ENCODE measurements at places on chromosomes 13 and 19. TPM values are rescaled to one million over a fixed set of nuclear protein-coding genes. Genes with fewer than 3 reads are reported as not detected.

GRCh38 chr13:51668580-51669195 is 84.4 kb downstream of the WDFY2 start:
- no peaks in the 10 kb centered on the region for H3K27me3 ChIP-seq
- no peak for DNase-seq
- no peaks in the 10 kb centered on the region for H3K4me1 ChIP-seq

DNA sequence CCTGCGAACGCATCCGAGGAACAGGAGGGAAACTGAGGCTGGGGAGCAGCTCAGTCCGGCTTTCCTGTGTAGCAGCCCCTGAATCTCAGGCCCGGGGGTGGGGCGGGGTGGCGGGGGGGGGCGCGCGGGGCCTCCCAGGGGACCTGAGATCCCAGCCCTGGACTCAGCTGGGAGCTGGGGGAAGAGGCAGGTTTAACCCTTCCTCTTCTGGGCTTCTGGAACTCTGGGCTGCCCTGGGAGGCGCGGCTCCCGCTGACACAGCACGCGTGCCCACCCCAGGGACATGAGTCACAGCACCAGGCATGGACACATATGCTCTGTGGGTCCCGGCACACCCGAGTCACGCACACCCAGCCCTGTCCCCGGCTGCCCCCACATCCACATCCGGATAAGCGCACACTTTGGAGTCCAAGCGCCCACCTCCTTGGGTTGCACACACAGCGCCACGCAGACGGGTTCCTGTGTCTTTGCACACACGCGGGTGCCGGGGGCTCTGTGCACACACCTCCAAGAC is 3.5 kb upstream of the CIRBP start:
- DNase-seq = peak; percentile 80
- H3K4me1 ChIP-seq = peaks cover 53% of the 10 kb centered on the region
- H3K27ac ChIP-seq = peak overlapping the region; percentile 98

Gene KLK3
- 2.4 TPM for total RNA-seq

Gene PALM
- 28.7 TPM for total RNA-seq

DNA sequence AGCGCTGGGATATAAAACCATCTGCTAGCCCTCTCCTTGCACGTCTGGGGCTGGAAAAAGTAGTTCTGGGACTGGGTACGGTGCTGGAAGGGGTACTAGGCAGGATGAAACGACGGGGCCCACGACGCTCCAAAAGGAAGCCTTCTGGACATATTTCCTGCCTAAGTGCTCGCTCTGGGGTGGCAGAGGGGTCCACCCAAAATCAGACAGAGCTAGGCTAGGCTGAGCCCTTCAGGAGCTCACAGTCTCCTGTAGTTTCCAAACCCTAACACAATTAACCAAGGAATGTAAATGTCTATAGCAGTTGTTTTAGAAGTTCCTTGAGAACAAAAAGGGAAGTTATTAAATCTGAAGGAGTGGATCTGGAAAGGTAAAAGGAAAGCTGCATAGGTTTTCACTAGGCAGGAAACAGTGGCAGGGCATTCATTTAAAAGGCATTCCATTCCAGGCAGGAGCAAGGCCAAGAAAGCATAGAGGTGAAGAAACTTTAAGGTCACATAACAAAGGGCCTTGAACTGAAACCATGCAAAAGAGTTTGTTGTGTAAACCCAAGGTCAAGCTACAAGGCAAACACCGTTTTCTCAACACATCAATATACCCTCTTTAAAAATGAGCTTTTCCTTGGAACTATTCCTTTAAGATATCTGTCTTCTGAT is 634 bp upstream of the DIAPH3 start:
- H3K27ac ChIP-seq = peak overlapping the region; percentile 86
- no peak for DNase-seq
- no peaks in the 10 kb centered on the region for H3K4me1 ChIP-seq
- no peaks in the 10 kb centered on the region for H3K27me3 ChIP-seq
- H3K4me3 ChIP-seq = peak overlapping the region; percentile 71

Gene LILRA1
- total RNA-seq = not detected

Gene CADM4
- 0.80 TPM for total RNA-seq

DNA sequence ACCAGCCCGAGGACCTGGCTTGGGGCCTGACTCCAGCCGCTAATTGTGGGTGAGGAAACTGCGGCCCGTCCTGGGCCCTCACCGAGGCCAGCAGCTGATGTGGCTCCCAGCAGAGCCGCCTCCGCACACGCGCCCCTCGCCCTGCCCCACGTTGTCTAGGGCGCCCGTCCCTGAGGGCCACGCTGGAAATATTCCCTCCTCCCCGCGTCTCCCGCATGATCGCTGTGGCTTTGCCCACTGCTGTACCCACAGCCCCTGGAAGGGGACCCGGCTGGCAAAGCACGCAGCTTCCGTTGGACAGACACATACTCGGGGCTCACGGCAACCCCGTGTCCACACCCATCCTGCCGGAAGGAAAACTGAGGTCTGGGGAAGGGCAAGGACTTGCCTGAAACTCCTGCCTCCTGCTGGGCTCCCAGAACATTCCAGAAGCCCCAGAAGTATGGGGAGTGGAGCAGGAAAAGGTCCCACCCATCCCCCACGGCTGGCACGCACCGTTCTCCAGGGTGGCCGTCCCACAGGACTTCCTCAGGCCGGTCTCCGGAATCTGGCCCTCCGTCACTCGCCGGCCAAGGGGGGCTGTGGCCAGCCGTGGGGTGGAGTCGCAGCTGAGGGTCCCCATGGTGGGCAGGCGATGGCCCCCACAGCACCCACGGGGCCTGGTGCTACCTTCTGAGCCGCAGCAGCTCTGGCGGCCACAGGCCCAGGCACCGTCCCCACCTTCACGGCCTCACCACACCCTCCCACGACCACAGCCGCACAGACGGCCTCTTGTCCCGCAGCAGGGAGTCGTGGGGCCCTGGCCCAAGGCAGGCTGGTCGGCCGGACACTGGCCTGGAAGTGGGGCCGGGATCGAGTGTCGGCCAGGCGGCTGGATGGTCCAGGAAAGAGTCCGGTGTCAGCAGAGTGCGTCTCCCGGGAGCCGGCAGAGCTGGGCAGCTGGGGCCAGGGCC is 13.6 kb upstream of the SHC2 start:
- H3K4me3 ChIP-seq = no peak overlapping the region
- no peak for DNase-seq
- no peaks in the 10 kb centered on the region for H3K4me1 ChIP-seq
- no peaks in the 10 kb centered on the region for H3K36me3 ChIP-seq

DNA sequence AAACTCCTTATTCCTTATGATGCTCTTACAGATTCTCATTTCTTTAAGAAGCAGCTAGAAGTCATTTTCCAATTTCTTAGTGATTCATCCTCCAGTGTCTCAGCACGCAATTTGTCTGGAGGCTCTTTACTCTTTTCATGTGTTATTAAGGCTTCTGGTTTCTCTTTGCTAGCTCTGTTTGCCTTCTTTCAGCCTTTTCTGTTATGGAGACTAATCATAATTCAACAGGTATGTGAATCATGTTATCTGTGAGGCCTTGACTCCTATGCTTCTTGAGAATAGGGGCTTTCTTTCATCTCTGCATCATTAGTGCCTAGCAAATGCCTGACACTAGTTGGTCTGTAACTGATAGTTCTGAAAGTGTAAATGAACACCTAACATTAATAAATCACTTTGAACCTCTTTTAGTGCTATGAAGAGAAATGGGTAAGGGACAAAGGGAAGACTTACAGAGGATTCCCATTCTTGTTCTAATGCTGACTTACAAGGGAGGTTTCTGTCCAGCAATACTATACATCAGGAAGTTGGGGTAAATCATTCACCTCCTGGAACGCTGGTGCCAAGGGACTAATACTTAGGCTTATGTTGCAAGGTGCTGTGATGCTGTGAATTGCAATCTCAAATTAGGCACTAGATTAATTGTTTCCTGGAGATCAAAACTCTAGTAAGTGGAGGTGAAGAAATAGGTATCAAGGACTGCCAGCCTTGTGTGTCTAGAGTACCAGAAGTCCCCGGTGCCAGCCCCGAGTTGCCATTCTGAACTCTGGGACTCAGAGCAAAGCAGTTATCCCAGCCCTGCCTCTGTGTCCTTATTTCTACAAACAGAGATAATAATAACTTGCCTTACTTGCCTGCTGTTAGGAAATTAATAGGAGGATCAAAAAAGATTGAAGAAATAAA is 265.6 kb downstream of the DCLK1 start:
- DNase-seq = no peak
- no peaks in the 10 kb centered on the region for H3K36me3 ChIP-seq
- no peak overlapping the region for H3K27ac ChIP-seq
- no peak overlapping the region for H3K4me3 ChIP-seq
- no peaks in the 10 kb centered on the region for H3K4me1 ChIP-seq

DNA sequence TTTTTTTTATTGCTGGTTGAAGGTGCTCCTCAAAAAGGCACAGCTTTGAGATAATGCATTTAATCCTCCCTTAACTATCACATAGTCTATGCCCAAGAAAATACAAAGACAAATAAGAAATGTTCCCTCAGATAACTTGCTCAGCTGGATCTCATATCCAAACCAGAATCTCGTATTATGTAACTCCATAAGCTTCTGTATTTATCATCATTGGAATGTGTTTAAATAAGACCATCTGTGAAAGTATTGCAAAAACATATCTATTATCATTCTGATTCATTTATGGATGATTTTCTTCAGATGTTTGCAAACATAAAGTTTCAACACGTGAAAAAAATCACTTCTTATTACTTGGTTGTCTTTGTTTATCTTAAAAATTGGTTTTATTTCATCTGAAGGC is 190.9 kb downstream of the IRS2 start:
- no peak overlapping the region for H3K27ac ChIP-seq
- H3K4me1 ChIP-seq = no peaks in the 10 kb centered on the region
- no peak overlapping the region for H3K4me3 ChIP-seq
- no peaks in the 10 kb centered on the region for H3K36me3 ChIP-seq
- no peaks in the 10 kb centered on the region for H3K27me3 ChIP-seq

- H3K4me1 ChIP-seq = no peaks in the 10 kb centered on the region
Measured at GRCh38 chr13:72104656-72105180, 237.7 kb upstream of the DACH1 start.

Gene MEIOSIN
- not detected for total RNA-seq

GRCh38 chr19:48344892-48345291 is 18.8 kb downstream of the TMEM143 start:
- no peak overlapping the region for H3K4me3 ChIP-seq
- no peaks in the 10 kb centered on the region for H3K4me1 ChIP-seq
- H3K27me3 ChIP-seq = no peaks in the 10 kb centered on the region
- H3K27ac ChIP-seq = no peak overlapping the region
- DNase-seq = no peak

Gene NLRP12
- not detected for total RNA-seq

GRCh38 chr19:55472463-55472862 is 4.0 kb upstream of the ZNF628 start:
- H3K27me3 ChIP-seq = no peaks in the 10 kb centered on the region
- no peaks in the 10 kb centered on the region for H3K36me3 ChIP-seq
- DNase-seq = no peak
- H3K27ac ChIP-seq = no peak overlapping the region
- H3K4me1 ChIP-seq = no peaks in the 10 kb centered on the region

Gene CHAF1A
- total RNA-seq = 12.6 TPM

DNA sequence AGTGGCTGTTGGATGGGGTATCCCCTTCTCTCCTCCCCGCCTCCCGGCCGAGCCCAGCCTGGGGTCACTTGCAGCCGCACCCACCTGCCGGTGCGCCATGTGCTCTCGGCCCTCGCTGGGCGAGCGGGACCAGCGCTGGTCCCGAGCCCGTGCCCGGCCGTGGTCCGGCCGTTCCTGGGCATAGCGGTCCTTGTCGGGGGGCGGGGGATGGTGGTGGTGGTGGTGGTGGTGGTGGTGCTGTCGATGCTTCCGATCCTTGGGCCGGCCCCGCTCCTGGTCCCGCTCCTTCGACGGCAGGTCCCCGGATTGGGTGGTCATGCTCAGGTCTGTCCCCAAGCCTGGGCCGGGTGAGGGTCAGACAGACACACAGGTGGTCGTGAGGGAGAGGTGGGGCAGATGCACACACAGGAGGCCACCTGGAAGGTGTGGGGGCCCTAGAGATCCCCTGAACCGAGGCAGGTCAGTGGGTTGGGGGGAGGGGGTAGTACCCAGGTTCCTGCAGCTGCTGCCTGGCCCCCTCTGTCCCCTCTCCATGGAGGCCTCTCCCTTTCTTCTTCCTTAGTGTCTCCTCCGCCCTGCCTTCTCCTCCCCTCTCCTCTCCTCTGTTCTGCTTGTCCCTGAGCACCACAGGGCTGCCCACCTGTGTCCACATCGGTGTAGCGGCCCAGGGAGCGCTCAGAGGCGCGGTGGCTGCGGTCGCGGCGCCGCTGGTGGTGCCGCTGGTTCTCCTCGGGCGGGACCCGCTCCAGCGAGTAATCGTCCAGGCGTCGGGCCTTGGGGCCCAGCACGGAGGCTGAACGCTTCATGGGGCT is 58.7 kb downstream of the IER2 start:
- H3K4me3 ChIP-seq = peak overlapping the region; percentile 55
- DNase-seq = peak; percentile 52
- H3K36me3 ChIP-seq = no peaks in the 10 kb centered on the region
- peak overlapping the region; percentile 87 for H3K27ac ChIP-seq

DNA sequence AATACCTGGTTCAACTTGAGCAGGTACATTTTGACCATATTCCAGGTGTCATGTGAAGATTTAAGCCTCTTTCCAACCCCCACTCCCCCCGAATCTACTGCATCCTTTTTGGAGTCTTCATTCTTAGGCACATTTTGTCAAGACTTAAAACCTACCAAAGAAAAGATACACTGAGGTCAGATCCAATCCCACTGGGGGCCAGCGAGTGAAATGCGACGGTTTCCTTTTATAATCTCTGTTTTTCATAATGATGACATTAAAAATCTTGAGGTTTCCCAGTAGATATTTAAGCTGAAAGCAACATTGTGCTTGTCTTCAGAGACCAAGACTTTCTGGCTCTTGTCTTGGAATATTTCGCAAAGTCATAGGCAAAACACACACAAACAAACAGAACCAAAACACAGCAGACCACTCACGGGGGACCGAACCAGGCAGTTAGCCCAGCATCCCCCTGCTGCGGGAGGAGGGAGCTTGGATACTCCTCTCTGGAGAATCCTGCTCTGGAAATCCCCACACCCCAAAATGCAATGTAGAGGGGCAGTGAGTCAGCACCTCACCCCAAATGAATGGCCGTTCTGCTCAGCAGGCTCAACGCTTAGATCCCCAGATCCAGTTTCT is 506 bp upstream of the GAS6 start:
- no peak overlapping the region for H3K27ac ChIP-seq
- peak overlapping the region; percentile 59 for H3K4me3 ChIP-seq
- no peaks in the 10 kb centered on the region for H3K27me3 ChIP-seq
- no peaks in the 10 kb centered on the region for H3K36me3 ChIP-seq
- no peak for DNase-seq
- H3K4me1 ChIP-seq = peaks cover 17% of the 10 kb centered on the region

Gene MEIS3
- 9.5 TPM for total RNA-seq

Gene TYK2
- total RNA-seq = 241 TPM

GRCh38 chr19:33498391-33499000 is 23.1 kb downstream of the PEPD start:
- H3K27ac ChIP-seq = no peak overlapping the region
- no peaks in the 10 kb centered on the region for H3K4me1 ChIP-seq
- DNase-seq = no peak
- H3K4me3 ChIP-seq = no peak overlapping the region
- H3K27me3 ChIP-seq = no peaks in the 10 kb centered on the region

Gene CEP89
- 19.8 TPM for total RNA-seq

GRCh38 chr19:9673912-9674662 is 813 bp downstream of the ZNF562 start:
- H3K4me3 ChIP-seq = peak overlapping the region; percentile 56
- no peaks in the 10 kb centered on the region for H3K4me1 ChIP-seq
- no peaks in the 10 kb centered on the region for H3K36me3 ChIP-seq
- no peaks in the 10 kb centered on the region for H3K27me3 ChIP-seq
- DNase-seq = no peak

Measured in Peyer's patch (tissue), 4 donors.